Activated naive CD4-positive, alpha-beta T cell (primary cell): ENCODE measurements at places on chromosomes 7 and 10.

- no peak for DNase-seq
Observed at GRCh38 chr10:110664483-110665420, 20.6 kb downstream of the RBM20 start.

- DNase-seq, result no peak
Observed at GRCh38 chr10:92124020-92124419, 166.9 kb downstream of the CPEB3 start.

GRCh38 chr10:99528494-99529441, 4.0 kb upstream of the NKX2-3 start:
- no peak for DNase-seq

DNA sequence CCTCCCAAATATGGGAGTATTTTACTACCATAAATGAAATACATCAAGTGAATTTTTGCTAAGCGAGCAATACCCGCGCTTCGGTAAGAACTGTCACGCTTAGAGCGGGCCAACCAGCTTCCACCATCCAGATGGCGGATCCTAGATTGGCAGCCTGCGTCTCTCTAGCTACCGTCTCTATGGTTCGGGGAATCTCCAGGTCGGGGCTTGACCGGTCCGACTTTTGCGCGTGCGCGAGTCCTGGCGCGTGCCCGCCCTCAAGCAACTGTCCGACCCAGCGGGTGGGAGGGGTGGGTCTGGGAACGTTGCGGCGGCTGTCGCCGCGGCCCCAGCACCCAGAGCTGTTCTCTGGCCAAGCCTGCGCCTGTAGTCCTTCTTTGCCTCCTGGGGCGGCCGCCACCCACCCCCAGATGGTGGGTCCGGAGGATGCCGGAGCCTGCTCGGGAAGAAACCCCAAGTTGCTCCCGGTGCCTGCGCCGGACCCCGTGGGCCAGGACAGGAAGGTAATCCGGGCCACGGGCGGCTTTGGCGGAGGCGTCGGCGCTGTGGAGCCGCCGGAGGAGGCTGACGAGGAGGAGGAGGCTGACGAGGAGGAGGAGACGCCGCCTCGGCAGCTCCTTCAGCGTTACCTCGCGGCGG, at the start of gene TBC1D12:
Gene TBC1D12, plus strand, starts transcription at position 338 of the 639 bp plus-strand sequence. Its CDS starts 73 bp downstream, at position 411.
- no peak for DNase-seq

GRCh38 chr10:128160297-128160711, 34.1 kb upstream of the MKI67 start:
- DNase-seq, result no peak

DNA sequence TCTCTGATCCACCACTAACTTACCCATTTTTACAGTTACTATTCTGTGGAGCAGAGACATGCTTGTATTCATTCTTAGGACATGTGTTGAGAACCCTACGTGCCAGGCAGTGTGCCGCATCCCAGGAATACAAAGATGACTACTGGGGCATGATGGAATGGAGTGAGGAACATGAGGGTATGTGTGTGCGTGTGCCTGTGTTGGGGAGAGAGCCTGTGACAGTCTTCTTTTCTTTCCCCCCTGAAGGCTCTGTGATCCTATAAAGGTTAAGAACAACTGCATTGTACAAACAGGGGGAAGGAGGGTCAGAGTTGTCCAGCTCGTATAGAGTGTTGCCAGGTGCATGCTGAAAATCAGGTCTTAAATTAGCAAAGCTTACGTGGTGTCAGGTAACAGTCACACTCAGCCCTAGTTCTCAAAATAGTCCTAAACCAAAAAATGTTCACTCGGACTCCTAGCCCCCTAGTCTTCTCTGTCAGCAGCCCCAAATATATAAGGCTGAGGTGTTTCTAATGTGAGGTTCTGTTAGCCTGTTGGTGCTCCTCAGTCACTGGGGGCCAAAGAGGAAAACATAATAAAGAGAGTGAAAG, 161.9 kb downstream of the CELF2 start:
- no peak for DNase-seq

- no peak for DNase-seq
Observed at GRCh38 chr7:30979027-30979426, 15.3 kb downstream of the GHRHR start.

DNA sequence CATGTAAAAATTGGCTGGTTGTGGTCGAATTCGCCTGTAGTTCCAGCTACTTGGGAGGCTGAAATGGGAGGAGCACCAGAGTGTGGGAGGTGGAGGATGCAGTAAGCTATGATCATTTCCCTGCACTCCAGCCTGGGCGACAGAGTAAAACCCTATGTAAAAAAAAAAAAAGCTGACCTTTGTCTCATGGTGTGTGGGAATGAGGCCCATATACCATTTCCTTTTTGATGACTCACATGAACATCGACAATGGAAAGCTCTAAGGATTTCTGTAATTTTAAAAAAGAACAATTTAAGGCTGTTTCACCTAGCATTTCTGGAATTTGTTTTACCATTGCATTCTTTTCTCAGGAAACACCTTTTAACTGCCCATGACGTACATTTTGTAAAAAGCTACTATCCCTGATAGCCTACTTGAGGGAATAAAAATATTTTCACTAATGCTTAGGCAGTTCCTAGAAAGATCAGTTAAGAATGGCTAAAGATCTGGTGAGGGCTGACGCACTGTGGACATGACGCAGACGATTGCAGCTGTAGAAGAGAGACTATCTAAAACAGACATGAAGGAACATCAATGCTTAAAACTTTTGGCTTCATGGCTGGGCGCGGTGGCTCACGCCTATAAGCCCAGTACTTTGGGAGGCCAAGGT, 400.6 kb upstream of the IGFBP3 start:
- no peak for DNase-seq

- DNase-seq, result no peak
Observed at GRCh38 chr10:28661035-28661434, 16.3 kb upstream of the BAMBI start.

- no peak for DNase-seq
Observed at GRCh38 chr7:144527051-144527471, 123.6 kb upstream of the NOBOX start.
